ENCODE measurements at places on chromosomes 13 and 19.
A peak's percentile ranks its signal among the peaks of the same experiment; 100 is the strongest.

DNA sequence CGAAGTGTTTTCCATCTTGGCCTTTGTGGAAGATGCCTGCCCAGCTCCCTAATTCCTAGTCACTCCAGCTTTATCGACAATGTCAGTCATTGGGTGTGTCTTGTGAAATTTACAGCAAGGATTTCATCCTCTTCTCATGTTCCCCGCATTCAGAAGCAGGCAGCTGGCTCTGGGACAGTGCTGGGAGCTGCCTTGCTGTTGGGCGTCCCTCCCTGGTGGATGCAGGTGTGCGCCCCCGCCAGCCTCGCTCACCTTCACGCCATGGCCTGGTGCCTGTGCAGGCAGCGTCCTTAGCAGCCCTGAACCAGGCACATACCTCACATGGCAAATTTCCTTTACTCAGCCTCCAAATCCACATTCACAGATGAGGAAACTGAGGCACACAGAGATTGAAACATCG, 39.7 kb upstream of the TFDP1 start:
- DNase-seq, result no peak
- no peaks in the 10 kb centered on the region for H3K27me3 ChIP-seq

- no peaks in the 10 kb centered on the region for H3K27me3 ChIP-seq
- no peak overlapping the region for H3K4me3 ChIP-seq
- H3K27ac ChIP-seq, result no peak overlapping the region
- no peak for DNase-seq
These were observed 2.5 kb upstream of the BCAT2 start for GRCh38 chr19:48813123-48813913.

GRCh38 chr19:17570791-17571190, 15.3 kb downstream of the COLGALT1 start:
- peaks cover 2% of the 10 kb centered on the region for H3K4me1 ChIP-seq
- DNase-seq, result no peak
- H3K27ac ChIP-seq, result no peak overlapping the region
- no peaks in the 10 kb centered on the region for H3K27me3 ChIP-seq
- no peak overlapping the region for H3K4me3 ChIP-seq

- no peak overlapping the region for H3K27ac ChIP-seq
- H3K4me1 ChIP-seq, result no peaks in the 10 kb centered on the region
- H3K4me3 ChIP-seq, result no peak overlapping the region
- no peak for DNase-seq
- H3K27me3 ChIP-seq, result no peaks in the 10 kb centered on the region
- no peaks in the 10 kb centered on the region for H3K36me3 ChIP-seq
These were observed 27.7 kb upstream of the MBNL2 start for GRCh38 chr13:97194479-97194878.

- no peak overlapping the region for H3K4me3 ChIP-seq
- H3K4me1 ChIP-seq, result no peaks in the 10 kb centered on the region
- DNase-seq, result no peak
- H3K27me3 ChIP-seq, result no peaks in the 10 kb centered on the region
- no peak overlapping the region for H3K27ac ChIP-seq
- H3K36me3 ChIP-seq, result peaks cover 23% of the 10 kb centered on the region
These were observed 330.2 kb downstream of the DNAJC15 start for GRCh38 chr13:43353631-43354030.

DNA sequence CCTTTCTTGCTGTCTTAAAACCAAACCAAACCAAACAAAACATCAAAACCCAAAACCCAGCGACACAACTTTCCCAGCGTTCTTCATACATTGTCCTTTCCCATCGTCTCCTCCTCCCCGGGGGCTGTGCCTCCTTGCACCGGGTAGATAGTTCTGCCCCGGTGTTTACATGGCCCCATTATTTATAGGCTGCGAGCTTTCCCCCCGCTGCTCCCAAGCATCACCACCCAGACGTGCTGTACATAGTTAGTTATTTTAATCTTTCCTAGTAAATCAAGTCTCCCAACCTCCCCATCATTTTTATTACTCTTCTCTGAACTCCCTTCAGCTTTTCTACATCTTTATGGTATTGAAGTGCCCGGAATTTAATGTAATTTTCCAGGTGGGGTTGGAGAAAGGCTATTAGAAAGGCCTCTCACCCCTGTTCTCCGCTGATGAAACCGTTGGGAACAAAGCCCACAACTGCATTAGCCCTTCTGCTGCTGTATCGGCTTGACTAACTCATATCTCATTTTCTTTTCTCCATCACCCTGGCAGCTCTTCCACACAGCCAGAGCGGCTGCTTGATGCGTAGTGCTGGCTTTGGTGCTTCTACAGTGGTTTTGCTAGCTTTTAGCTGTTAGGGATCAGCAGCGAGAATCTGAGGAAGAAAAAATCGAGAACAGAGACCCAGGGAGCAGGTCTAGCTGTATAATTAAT, 53.1 kb downstream of the FGF9 start:
- no peaks in the 10 kb centered on the region for H3K27me3 ChIP-seq
- no peaks in the 10 kb centered on the region for H3K4me1 ChIP-seq
- DNase-seq, result no peak

GRCh38 chr13:105410602-105411001, 1124.9 kb downstream of the EFNB2 start:
- peak; percentile 9 for DNase-seq
- H3K27me3 ChIP-seq, result no peaks in the 10 kb centered on the region

- H3K4me1 ChIP-seq, result no peaks in the 10 kb centered on the region
- no peaks in the 10 kb centered on the region for H3K36me3 ChIP-seq
- no peak overlapping the region for H3K27ac ChIP-seq
- H3K27me3 ChIP-seq, result no peaks in the 10 kb centered on the region
These were observed 450.8 kb downstream of the HS6ST3 start for GRCh38 chr13:96540670-96541069.

- H3K4me3 ChIP-seq, result no peak overlapping the region
- no peak for DNase-seq
- no peaks in the 10 kb centered on the region for H3K36me3 ChIP-seq
- H3K27me3 ChIP-seq, result no peaks in the 10 kb centered on the region
These were observed 15.1 kb downstream of the ZNF302 start for GRCh38 chr19:34692549-34692948.

All from mesenchymal stem cell (in vitro differentiated cells and primary cell).